ENCODE measurements at places on chromosomes 2 and 18. TPM values are rescaled to one million over a fixed set of nuclear protein-coding genes. Genes with fewer than 3 reads are reported as not detected.

- no peak for DNase-seq
Measured at GRCh38 chr18:45745817-45746461, 22.0 kb downstream of the SLC14A1 start.

- no peak for DNase-seq
Measured at GRCh38 chr18:74264303-74265020, 27.3 kb downstream of the CYB5A start.

Gene PSTPIP2
- total RNA-seq = 5.6 TPM

Gene CRYBA2
- total RNA-seq = not detected

- DNase-seq = no peak
Measured at GRCh38 chr2:3689998-3690748, 13.2 kb upstream of the DCDC2C start.

DNA sequence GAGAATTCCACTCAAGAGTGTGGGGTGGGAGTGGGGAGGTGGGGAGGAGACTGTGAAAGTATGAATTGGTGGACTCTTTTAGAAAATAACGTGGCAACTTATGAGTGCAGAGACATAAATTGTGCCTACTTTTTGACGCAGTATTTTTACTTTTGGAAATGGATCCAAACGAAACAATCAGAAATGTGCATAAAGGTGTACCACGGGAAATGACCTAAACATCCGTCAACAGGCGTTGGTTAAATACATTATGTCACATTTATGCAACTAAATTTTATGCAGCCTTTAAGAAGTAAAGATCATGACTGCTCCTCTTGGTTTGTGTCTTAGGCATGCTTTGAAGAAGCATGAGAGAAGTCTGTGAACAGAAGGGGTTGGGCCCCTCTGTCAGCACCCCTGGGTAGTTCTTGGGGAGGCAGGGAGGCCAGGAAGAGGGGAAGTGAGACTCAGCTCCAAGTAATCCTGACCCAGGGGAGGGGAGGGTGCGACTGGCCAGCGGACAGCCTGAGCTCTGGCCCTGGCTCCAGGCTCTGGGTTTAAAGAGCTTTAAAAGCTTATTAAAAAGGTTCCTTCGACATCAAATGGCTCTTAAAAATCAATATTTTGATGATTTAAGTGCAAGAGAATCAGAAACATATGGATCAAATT, 126.4 kb upstream of the HAAO start:
- DNase-seq = no peak

DNA sequence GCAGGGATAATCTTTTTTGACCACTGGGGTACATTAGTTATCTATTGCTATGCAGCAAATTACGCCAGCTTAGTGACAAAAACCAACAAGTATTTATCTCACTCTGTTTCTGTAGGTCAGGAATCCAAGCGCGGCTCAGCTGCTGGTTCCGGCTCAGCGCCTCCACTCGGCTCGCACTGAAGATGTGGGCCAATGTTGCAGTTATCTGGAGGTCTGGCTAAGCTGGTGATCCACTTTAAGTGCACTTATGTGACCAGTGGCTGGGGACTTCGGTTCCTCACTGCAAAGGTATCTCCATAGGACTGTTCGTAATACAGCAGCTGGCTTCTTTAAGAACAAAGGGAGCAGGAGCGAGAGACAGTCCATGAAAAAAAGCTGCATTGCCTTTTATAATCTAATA, 591.9 kb downstream of the TMEM182 start:
- no peak for DNase-seq

Gene ASB18
- not detected for total RNA-seq

Gene CAPN14
- total RNA-seq = not detected
